Mammary epithelial cell (primary cell): ENCODE measurements at places on chromosomes 6 and 20. TPM values are rescaled to one million over a fixed set of nuclear protein-coding genes. Genes with fewer than 3 reads are reported as not detected.

DNA sequence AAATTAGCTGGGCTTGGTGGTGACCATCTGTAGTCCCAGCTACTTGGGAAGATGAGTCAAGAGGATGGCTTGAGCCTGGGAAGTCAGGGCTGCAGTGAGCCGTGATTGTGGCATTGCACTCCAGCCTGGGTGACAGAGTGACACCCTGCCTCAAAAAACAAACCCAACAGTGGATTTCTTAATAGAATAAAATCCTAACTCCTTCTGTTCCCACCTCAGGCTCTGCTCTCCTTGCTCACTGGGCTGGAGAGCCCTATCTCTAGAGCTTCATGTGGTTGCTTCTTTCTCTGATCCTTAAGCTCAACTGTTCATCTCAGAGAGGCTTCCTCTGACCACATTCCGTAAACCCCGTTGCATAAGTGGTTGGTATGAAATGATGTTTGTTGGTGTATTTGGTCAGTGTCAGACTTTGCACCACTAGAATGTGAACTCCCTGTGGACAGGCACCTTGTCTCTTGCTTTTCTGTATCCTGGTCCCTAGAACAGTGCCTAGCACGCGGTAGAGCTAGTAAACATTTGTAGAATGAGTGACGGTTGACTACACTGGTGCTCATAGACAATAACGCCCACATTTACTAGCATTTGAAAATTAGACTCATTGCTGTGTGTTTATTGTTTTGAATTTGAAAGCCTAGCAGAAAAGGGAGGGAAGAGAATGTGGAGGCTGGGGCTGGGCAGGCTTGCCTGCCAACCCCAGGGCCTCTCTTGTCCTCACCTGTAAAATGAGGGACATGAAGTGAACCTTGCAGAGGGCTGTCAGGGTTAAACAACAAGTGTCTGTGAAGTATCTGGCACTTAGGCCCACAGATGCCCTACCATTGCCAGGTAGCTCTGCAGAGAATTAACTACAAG is 4.2 kb downstream of the MAPRE1 start:
- DNase-seq: no peak

- no peak for DNase-seq
Observed at GRCh38 chr20:51140671-51141070, 117.8 kb upstream of the KCNG1 start.

DNA sequence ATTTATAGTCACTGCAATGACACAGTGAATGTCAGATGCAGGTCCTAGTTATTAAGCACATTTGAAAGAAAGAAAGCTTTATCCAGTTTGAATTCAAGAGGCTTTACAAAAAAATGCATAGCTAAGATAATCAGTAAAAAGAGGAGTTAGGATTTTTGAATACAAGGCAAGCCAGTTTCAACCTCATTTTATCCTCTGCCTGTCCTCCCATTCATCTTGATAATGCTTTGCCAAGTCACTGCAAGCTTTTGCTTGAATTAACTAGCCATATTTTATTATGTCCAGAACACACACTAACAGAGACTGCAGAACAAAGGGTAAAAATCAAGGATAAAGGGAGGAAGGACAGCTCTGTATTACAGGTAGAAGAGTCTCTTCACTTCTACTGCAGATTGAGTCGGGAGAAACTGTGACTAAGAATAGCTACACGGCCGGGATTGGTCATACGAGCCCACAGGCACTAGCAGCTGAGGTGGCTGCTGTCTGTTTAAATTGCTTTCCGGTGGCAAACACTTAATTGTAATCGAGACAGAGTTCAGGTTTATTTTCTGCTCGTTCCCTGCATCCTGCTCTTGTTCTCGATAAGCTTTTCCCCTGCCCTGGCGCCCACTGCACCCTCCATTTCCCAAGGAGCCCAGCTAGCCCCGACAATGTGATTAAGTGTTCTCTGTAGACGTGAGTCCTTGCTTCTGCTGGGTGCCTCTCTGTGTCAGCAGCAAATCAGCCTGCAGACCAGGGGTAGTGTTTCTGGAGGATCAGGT is 30.5 kb upstream of the AKAP12 start:
- peak; percentile 75 for DNase-seq

DNA sequence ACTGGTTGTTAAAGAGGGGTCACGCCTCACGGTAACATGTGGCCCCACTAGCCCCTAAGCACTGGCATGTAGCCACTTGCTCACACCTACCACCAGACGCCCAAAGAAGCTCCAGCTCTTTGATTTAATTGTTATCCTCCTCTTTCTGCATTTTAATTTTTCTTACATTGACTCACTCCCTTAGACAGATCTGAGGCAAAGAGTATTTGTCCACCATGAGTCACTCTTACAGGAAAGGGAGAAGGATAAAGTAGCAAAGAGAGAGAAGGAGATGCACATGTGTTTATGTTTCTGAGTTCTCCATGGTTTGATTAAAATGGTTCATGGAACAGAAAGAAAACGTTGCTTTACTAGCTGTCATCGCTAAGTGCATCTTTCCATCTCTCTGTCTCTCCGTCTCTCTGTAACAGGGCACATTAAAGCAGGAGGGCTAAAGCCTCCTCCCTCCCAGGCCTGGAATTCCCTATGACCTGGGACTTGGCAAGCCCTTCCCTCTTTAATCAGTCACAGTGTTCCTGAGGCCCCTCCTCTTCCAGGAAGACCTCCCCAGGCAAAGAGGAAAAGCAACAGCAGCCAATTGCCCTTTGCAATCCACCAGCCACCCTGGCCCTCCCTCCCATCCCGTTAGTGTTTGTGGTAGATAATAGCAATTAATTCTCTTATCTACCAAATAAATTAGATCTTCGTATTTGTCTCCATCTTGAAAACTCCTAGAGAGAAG is 112.8 kb upstream of the TSHZ2 start:
- peak; percentile 63 for DNase-seq

DNA sequence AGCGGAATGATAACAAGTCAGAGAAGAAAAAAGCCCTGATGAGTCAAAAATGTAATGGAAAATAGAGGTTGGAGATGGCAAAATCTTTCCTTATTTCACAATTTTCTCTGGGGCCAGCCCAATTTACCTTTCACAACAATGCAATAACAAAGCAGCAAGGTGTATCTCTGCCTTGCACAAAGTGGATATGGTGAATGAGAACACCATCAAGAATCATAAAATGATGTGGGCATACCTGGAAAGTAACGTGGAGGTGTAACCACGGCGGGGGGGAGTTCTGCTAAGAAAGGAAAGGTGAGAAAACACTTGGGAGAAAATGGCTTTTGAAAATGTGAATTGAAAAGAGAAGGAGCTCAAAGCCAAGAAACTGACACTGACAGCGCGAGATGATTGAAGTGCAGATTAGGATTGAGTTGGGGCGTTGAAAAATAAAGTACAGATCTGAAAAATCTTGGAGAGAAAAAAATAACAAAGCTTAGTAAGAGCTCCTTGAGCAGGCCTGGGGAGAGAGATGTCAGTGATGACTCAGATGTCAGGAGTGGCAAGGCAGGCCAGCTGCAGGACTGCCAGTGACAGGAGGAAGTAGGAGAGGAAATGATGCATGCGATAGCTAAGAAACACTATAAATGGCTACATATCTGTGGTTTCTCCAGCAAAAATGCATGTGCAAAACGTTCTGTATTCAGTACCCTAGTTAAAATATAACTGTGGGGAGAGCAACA is 26.2 kb downstream of the ARHGAP18 start:
- peak; percentile 93 for DNase-seq

GRCh38 chr6:16318538-16318937 is 80.2 kb downstream of the GMPR start:
- DNase-seq: peak; percentile 60

DNA sequence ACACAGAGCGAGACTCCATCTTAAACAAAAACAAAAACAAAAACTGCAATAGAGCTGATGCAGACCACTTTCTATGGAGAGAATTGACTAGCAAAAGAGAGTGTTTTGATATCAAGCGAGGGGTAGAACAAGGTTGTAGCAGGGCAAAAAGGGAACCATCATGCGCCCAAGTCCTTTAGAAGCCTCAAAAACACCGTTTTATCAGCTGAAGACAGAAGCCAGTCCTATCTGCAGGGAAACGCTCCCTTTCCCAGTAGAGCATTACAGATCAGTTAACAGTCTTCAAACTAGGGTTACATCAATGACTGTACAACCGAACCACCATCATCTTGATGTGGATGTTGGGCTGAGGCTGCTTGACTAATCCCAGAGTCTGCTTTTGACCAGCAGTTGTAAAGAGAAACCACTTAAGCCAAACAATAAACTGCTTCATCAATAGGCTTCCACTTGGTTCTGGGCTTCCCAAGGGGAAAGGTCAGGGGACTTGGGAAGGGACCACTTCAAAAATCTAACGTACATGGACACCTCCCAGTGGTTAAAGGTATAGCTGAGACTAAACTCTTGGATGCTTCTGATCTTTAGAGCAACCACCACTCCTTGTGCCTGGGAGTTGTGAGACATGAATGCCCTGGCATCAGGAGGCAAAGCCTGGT is 59.6 kb upstream of the SPDEF start:
- DNase-seq: no peak

DNA sequence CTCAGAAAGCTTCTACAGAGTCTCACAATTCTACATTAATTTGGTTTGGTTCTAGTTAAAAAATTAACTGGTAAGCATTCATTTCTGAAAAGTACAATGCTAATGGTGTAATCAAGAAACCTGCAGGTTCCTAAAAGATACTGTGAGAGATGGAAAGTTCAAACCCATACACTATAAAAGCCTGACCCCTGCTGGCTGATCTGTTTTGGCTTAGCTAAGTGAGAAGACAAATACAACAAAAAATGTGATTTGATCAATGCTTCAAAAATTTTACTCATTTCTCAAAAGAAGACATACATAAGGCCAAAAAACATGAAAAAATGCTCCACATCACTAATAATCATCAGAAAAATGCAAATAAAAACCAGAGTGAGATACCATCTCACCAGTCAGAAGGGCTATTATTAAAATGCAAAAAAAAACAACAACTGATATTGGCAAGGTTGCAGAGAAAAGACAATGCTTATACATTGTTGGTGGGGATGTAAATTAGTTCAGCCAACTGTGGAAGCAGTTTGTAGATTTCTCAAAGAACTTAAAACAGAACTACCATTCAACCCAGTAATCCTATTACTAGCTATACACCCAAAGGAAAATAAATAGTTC is 102.8 kb downstream of the MOXD1 start:
- peak; percentile 23 for DNase-seq

- DNase-seq: no peak
Observed at GRCh38 chr20:10368702-10369041, 65.3 kb downstream of the MKKS start.

DNA sequence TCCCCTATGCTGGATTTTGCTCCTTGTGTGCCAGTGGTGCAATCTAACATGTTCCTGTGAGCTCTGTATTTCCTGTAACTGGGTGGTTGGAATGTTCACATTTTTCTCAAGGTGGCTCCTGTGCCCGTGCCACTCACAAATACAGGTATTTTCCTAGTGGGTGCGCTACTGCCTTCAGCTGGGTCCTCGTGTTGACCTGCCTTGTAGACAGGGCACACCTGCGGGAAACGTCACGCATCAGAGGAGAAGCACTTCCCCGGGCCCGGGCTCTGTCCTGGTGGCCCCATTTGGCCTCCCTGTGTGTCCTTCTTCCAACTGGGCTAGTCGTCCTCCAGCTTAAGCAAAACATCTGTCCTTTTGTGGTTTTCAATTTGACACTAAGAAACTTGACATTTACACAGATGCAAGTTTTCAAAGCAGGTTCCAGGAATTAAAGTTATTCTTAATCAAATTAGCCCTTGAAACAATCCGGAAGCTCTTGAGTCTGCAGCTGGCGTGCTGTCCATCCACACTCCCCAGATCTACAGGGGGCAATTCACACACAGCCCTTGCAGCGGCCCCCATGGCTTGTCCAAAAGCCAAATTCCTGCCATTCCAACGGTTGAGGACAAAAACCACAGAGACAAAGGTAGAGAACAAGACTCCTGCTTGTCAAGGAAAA is 275.1 kb downstream of the CDC5L start:
- DNase-seq: no peak

DNA sequence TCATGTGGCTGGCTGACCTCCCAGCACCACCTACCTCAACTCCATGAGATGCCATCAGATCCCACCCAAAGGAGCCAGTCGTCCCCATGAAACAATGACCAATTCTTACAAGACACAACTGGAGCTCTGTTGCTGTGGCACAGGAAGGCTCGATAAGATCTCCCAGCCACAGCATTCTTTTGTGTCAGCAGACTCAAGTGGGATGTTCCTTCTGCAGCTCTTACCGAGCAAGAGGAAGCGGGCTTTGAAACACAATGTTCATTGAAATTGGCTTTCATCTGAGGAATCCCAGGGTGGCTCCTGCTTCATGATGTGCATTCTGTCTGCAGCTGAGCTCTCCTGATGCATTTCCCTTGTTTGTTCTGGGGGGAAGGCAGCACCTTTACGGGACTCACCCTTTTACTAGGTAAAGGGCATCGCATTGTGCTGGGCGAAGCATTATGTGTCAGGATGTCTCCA is 222.0 kb upstream of the SGK1 start:
- DNase-seq: peak; percentile 92

DNA sequence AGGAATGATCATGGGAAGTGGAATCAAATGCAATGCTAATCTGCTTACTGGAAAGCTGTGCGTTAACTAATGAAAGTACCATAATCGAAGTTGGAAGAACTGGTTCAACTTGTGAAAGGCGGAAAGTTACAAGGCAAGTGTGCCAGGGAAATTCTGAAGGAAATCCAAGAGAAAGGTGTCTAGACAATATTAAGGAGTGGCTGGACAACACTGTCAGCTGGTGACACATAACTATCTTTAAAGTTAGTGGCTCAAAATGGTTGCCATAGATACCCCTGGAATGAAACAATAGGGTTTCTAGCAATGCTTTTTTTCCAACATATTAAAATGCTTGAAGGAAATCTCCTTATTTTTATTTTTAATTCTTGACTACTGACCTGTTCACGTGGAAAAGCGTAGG is 90.4 kb downstream of the BMP2 start:
- DNase-seq: no peak

- peak; percentile 5 for DNase-seq
Observed at GRCh38 chr6:151160929-151161757, 78.6 kb upstream of the AKAP12 start.

DNA sequence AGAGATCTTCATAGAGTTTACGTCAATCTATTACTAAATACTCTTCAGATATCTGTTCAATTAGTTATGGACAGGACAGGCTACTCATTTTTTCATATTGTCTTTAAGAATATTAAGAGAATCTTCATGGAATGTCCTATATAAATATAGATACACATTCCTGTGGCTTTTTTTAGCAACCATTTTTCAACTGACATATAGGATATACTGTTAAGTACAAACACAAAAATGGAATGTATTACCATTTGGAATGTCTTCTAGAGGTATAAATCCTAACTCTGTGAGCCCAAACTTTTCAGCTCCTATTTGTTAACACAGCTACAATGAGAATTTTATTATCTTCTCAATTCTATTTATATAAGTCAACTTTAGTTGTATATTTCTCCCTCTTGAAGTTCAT is 239.6 kb upstream of the DEFB112 start:
- DNase-seq: no peak

The TRIM10 gene
- polyA plus RNA-seq: not detected

The CTNNBL1 gene
- polyA plus RNA-seq: 32.1 TPM

The PI16 gene
- not detected for polyA plus RNA-seq

The NKAIN2 gene
- not detected for polyA plus RNA-seq
